Fibroblast of upper back skin (primary cell): ENCODE measurements at places on chromosomes 16 and 17.

DNA sequence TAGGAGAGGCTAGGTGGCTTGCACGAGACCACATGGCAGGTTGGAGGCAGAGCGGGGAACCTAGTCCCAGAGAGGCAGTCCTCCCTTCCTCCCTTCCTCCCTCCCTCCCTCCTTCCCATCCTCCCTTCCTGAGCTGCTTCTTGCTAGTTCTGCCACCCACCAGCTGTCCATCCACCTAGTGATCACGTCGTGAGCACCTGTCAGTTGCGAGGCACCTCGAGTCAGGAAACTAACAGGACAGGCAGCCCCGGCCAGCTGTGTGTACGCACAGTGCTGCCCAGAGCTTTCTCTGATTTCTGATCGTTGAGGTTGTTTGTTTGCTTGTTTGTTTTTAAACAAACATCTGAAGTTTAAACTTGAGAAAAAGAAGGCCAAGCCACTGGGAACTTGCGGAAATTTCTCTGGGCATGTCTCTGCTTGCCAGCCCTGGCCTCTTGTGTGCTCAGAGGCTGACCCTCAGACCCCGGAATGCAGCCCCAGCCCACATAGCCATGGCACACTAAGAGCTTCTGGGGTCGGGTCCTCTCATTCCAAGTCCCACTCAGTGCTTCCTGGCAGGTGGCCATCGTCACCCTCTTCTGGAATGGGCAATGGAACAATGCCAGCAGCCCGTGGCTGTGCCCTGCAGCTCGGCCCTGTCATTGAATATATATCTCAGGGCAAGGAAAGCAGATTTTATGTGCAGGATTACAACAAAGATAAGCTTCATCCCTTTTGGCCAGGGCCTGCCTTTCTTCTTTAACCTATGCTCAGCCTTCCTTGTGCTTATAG, 174.0 kb downstream of the KATNIP start:
- DNase-seq, result no peak

DNA sequence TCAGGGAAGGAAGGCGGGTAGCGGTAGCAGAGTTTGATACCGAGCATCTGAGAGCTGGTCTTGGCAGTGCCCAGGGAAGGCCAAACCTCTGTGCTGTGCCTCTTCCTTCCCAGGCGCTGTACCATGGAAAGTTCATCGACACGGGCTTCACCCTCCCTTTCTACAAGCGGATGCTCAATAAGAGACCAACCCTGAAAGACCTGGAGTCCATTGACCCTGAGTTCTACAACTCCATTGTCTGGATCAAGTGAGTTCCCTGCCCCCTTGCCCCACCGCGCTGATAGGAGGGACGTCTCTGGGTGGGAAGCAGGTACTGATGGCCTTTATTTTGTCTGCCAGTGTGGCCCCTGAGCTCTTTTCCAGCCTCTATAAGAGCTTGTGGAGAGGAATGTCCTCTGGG, 15.4 kb upstream of the CLEC18A start:
- no peak for DNase-seq

DNA sequence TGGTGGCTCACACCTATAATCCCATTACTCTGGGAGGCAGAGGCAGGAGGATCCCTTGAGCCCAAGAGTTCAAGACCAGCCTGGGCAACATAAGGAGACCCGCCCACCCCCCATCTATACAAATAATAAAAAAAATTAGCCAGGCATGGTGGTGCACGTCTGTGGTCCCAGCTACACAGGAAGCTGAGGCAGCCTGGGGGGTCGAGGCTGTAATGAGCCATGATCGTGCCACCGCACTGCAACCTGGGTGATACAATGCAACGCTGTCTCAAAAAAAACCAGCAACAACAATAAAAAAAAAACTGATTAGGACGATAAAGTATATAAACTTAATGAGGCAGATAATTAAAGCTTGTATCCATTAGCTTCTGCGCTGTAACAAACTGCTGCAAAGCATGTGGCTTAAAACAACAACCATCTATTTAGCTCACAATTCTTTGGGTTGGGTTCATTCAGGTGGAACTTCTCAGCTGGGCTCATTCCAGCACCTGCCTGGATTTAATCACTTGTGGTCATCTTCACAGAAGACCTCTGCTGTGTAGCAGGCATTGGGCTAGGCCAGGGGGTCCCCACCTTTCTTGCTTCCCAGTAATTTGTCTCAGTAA, 45.8 kb downstream of the LCMT1 start:
- no peak for DNase-seq

GRCh38 chr16:49876716-49877129, 20.8 kb upstream of the ZNF423 start:
- peak; percentile 24 for DNase-seq

GRCh38 chr16:64390102-64390501, 731.8 kb downstream of the CDH11 start:
- DNase-seq, result peak; percentile 52

DNA sequence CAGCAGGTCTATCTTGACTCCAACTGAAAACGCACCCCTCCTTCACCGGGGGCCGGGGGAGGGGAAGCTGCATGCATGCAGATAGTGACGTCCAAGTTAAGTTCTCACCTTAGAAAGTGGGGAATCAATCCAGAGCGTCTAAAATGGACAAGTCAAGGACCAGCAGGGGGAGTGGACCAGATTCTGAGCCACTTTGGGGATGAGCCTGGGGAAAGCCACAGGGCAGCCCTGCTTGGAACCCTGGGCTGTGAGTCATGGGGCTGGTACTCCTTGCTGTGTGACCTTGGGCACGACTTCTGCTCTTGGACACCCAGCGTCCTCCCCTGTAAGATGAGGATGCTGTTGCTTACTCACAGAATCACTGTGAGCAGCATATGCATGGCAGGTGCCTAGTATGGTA, 9.1 kb downstream of the TNFRSF13B start:
- no peak for DNase-seq
